ENCODE measurements at places on chromosomes 3 and 15.

- no peak for DNase-seq
Measured at GRCh38 chr3:72800869-72801268, 47.4 kb downstream of the SHQ1 start.

GRCh38 chr3:113743006-113743630, 2.9 kb downstream of the NAA50 start:
- DNase-seq: no peak

DNA sequence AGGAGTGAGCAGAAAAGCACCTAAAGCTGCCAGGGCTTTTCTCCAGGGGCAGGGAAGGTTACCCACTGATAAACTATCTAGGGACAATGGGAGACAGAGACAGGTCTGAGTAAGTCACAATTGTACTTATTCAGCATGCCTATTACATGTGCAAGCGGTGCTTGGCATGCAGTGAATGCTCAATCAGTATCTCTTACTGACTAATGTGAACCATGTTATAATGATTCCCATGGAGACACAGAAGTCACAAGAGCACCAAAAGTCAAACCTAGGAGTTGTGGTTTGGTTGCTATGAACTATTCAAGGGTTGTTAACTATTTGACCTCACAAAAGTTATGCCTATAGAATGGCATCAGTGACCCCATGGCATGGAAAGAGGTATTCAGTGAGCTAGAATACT, 50.0 kb upstream of the RASGRP1 start:
- DNase-seq: no peak

DNA sequence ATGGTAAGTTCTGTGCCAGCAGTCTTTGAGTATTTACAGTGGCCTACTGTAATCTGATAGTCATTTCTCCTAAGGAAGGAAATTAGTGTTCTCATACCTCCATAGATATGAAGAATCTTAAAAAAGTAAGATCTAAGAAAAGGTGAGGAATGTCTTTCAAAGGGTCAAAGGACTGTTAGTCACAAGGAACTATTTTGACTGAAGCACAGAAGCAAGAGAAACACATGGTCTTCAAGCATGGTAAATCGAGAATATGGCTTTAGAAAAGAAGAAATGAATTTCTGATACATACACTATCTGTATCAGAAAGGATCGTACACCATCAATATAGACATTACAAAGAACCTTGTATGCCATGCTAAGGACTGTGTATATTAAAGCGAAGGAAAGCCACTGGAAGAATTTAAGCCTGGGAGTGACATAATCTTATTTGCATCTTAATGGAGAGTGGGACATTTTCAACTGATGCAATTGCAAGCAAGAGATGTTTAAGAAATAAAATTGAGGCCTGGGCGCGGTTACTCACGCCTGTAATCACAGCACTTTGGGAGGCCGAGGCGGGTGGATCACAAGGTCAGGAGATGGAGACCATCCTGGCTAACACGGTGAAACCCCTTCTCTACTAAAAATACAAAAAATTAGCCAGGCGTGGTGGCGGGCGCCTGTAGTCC, 5.5 kb upstream of the ACAP2 start:
- DNase-seq: no peak

GRCh38 chr3:26091626-26092025, 301.7 kb downstream of the OXSM start:
- DNase-seq: no peak

DNA sequence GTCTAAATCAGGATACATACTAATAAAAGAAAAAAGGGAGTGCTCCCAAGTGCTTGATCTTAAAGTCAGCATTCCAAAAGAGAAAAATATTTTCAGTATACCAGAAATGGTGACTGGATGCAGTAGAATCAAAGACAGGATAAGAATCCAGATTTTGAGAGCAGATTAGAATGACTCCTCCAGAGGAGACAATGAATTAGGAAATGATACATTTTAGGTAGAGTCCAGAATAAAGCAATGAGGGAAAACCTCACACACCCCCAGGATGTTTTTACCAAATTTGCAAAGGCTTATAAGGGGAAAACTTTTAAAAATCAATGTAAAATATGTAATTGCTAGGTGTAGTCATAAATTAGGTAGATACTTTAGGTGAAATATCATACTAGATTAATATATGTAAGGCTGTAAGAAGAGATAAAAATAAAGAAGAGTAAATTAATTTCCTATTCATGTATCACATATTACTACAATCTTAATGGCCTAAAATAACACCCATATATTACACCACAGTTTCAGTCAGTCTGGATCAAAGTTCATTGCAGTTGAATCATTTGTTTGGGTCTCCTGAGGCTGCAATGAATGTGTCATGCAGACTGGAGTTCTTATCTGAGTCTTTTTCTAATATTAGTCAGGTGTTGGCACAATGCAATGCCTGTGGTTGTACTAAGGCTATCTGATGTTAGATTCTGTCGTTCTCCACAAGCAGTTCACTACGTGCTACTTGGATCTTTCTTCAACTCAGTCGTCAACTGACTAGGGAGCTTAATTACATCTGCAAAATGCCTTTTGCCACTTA, 547.8 kb upstream of the EPHA6 start:
- no peak for DNase-seq

DNA sequence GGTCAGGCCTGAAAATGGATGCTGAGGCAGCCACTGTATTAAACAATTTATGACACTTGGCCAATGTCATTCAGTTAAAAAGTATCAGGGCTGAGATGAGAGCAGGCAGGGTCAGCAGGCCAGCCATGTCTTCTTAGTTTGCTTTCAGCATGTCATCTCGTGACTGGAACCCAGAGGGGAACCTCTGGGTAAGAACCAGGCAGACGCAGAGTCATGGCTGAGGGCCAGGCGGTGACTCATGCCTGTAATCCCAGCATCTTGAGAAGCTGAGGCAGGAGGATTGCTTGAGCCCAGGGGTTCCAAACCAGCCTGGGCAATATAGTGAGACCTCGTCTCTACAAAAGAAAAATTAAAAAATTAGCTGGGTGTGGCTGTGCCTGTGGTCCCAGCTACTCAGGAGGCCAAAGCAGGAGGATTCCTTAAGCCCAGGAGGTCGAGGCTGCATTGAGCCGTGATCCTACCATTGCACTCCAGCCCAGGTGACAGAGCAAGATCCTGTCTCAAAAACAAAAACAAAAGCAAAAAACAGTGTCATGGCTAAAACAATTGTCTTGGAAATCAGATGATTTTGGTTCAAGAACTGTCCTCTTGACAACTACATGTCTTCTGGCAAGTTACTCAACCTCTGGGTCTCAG, 11.7 kb downstream of the BCL2L10 start:
- DNase-seq: peak; percentile 60

DNA sequence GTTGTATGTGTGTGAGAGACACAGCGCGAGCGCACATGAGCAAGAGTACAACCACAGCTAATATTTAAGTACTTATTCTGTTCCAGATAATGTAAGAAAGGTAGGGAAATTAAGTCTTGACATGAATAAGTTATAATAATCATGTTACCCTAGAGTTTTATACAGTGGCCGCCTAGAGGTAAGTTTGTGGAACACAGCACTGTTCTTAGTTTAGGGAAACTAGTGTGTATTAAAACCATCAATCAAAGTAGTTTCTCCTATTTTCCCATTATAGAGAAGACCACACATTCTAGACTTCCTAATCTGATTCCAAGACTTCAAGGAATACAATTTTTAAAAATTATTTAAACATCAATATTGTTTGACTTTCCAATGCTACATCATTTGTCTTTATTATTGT, 9.5 kb downstream of the ALDH1A2 start:
- peak; percentile 3 for DNase-seq

- peak; percentile 26 for DNase-seq
Measured at GRCh38 chr3:197151580-197151979, 122.0 kb upstream of the MELTF start.

DNA sequence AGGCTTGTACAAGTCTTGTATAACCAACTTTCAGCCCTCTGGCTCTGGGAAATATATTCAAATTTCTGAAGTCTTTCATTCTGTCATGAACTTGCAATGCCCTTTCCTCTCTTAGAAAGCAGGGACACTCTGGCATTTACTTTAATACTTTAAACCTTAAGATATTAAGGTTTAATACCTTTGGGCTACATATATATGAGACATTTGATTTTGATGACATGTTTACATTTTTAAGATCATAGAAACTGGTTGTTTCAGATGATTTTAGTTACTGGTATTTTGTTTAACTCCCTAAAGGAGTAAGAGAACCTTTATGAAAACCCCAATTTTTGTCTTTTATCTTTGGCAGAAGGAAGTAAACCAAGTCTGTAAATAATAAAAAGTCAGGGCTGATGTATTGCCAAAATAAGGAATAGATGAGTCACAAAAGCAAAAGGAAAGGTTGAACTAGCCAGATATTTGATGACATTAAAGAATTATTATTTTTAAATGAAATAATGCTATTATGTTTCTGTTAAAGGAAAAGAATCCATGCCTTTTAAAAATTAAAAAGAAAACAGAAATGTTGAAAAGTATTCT, 579.0 kb upstream of the CBLB start:
- no peak for DNase-seq

DNA sequence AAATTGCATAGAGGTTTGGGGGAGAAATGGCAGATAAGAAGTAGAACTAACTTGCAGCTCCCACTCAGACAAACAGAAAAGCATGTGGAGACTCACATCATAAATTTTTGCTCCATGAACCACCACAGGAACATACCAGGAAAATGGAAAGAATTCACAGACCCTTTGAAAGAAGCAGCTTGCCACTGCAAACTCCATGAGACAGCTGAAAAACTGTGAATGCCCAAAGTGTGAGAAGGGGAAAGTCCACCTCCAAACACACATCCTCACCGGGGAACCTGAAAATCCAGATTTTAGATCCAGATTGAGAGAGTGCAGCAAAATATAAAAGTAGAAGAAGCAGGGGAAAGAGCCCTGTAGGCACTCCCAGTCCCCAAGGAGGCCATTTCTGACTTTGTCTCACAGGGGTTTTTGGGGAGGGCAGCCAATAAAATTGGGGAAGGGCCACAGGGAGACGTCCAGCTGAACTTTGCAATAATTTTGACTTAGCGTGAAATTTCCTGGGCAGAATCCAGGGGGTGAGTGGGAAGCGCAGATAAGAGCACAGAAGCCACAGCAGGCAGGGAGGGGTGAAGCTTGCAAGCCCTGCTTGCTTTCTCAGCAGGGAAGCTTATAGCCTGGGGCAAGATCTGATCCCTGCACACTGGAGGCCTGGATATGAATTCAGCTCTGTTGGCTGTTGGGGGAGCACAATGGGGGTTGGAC, 183.4 kb upstream of the UBE2E2 start:
- DNase-seq: no peak

- DNase-seq: no peak
Measured at GRCh38 chr3:45796902-45797637, 734 bp upstream of the SLC6A20 start.

DNA sequence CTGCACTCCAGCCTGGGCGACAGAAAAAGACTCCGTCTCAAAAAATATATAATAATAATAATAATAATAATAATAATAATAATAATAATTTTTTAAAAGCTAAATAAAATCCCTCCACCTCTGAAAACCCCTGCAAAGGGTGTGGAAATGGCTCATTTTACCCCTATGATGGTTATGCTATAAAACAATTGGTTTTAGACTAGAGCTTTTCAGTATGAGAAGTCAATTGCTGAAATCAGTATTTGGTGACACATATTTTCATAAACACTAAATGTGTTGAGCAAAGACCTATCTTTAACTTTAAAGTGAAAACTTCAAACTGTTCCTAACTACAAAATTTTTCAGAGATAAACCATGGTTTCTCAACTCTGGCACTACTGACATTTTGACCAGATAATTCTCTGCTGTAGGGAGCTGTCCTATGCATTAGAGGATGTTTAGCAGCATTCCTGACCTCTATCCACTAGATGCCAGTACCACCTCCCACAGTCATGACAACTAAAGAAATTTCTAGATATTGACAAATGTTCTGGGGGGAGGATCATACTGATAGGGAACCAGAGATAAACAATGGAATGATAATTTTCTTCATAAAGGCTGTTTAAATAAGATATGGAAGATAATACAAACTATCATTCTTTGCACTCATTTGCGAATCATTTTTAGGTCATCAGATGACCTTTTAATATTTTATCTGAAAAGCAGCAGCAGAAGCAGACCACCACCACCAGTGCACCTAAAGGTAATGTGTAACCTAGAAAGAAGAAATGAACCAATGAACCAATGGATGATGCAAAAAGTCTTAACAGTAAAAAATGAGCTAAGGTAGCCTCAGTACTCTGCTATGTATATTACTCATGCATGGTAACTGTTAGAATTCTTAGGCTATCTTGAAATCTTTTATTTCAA, 13.8 kb downstream of the PTPN9 start:
- DNase-seq: no peak

DNA sequence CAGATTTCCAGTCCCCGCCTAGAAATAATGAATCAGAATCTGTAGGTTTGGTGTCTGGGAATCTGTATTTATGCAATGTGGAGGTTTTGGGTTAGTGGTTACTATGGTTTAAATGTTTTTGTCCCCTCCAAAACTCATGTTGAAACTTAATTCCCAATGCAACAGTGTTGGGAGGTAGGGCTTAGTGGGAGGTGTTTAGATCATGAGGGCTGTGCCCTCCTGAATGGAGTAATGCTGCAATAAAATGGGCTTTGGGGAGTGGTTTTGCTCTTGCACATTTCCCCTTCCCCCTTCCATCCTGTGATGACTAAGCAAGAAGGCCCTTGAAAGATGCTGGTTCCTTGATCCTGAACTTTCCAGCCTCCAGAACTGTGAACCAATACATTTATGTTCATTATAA, 9.2 kb upstream of the RFC4 start:
- DNase-seq: peak; percentile 41

DNA sequence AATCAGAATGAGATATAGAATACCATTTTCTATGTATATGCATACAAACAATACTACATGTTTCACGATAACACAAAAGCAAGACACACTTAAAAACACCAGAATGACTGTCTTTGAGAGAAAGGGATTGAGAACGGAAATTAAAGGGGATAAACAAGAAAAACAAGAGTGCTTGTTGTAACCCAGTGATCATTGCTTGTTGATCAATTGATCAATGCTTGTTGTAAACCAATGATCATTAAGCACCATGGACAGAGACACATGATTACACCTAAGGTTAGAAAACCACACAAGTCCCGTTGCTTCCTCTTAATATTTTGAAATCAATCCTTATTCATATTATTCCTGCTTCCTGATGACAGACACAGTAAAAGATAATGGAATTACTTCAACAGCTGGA, 1.1 kb upstream of the OR4F15 start:
- DNase-seq: no peak

DNA sequence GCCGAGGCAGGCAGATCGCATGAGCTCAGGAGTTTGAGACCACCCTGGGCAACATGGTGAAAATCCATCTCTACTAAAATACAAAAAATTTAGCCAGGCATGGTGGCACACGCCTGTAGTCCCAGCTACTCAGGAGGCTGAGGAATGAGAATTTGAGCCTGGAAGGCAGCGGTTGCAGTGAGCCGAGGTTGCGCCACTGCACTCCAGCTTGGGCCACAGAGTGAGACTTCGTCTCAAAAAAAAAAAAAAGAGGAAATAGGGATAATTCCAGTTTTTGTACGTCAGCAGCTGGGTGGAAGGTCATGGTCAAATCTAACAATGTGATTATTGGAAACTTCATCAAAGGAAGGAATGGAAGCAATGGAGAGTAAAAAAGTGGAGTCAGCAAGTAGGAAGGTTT, 3.1 kb downstream of the CMC1 start:
- no peak for DNase-seq

Measured in AG08395 (cell line).